Activated CD4-positive, alpha-beta T cell treated with anti-CD3 and anti-CD28 coated beads, Interleukin-2, amount 10 ng/mL, durations not matched to agents 7 days and 5 days (primary cell): ENCODE measurements at places on chromosomes 11 and 22.

DNA sequence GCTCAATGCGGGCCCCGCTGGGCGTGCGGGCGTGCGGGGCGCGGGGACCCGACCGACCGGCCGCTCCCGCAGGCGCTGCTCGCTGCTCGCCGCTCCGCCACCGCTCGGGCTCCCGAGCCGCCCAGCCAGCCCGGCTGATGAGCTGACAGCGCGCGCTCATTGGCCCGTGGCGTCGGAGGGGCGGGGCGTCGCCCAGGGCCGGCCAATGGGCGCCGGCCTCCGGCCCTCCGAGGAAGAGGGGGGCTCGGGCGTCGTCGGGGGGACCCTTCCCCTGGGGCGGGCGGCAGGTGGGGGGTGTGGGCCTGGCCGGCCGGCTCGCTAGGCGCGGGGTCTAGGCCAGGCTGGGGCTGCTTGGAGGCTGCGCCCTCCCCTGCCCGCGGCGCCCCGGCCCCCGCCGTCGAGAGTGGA lies at the start of gene SCUBE1:
TSS of gene SCUBE1 (minus strand) at position 111 of the 408 bp plus-strand sequence. CDS start 111 bp downstream, outside the sequence.
- DNase-seq = peak; percentile 33

- DNase-seq = no peak
Observed at GRCh38 chr11:24391167-24391566, 105.7 kb upstream of the LUZP2 start.

DNA sequence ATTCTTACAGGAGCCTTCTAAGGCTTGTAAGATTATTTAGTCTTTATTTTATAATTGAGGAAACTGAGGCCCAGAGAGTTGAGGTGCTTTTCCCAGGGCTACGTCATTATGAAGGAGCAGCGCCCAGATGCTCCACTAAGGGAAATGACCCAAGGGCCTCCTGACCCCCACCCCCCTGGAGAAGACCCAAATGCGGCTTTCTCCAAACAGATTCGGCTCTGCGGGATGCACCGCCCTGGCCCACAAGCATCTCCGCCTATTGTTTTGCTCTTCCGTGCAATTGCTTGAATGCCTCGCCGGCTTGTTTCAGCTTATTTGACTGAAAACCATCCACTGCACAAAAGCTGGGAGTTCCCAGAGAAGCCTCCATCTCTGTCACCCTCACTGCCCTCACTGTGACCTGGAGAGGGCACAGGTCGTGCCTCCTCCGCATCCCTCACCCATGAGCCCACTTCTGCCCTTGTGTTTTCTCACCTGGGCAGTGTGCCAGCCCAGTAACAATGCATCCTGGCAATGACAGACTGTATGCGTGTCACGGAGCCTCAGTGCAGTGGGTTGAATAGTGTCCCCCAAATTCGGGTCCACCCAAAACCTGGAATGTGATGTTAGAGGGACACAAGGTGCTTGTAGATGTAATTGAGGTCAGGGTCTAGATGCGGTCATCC lies 790.2 kb downstream of the TBC1D22A start:
- DNase-seq = no peak

DNA sequence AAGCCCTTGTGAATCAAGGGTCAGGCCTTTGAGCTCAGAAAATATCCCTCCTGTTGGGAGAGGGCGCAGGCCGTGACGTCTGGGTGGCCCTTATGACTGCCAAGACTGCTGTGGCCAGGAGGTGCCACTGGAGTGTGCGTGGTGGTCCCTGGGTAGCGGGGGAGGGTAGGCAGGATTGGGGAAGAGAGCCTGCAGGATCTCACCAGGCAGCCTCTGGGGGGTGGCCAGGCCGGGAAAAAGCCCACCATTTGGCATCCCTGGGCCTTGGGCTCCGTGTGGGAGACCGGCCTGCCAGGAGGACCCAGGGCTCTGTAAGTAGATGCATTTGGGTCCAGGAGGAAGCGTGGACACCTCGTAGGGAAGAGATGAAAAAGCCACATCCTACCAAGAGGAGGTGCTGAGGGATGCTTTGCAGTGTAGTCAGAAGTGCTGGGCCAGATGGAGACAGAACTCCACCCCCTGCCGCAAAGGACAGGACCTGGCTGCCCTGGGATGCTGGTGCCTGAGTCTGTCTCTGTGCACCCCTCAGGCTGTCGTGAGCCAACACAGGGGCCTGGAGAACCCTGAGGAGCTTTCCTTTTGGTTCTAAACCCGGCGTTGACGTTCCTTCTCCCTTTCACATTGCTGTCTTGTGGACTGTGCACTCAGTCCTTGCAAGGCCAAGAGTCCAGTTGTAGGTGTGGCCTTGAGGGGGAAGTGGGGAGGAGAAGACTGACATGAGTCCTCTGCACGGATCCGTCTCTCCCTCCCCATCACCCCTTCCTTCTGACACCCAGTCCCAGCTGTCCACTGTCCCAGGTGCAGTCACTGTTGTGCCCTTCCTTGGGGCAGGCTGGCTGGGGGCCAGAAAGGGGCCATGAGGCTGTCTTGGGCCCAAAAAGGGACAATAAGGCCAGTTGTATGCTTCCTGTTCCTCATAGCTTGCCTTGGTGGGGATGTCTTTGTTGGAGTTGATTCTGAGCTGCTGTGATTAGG lies 12.7 kb upstream of the MIEF1 start:
- no peak for DNase-seq

DNA sequence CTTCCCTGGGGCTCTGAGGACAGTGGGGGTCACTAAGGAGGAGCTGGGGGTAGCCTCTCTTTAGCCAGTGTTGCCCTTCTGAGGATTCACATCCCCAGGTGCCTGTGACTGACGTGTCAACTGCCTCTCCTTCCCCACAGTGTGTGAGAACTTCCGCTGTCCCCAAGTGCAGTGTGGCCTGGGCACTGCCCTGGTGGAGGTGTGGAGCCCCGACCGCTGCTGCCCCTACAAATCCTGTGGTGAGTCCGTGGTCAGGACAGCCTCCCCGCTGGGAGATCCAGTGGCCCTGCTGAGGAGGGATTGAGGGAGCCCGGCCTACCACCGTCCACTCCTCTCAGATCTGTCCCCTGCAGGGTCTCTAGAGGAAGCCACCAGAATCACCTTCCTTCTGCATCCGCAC lies 81.1 kb upstream of the MYOD1 start:
- DNase-seq = no peak

DNA sequence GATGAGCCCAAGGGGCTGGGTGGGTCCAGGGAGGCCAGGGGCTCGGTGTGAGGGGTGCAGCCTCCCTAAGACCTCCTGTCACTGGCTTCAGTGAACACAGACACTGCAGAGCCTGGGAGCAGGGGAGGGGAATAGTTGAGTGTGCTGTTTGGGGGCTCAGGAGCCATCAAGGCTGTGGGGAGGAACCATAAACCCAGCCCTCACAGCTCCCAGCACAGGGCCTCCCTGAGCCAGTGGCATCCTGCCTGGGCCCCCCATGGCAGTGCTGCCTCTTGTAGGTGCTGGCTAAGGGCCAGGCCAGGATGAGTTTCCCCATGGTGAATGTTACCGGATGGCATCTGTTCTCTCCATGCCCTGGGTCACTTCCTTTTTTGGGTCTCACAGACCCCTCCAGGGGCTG lies 25.5 kb downstream of the KCNJ5 start:
- no peak for DNase-seq

DNA sequence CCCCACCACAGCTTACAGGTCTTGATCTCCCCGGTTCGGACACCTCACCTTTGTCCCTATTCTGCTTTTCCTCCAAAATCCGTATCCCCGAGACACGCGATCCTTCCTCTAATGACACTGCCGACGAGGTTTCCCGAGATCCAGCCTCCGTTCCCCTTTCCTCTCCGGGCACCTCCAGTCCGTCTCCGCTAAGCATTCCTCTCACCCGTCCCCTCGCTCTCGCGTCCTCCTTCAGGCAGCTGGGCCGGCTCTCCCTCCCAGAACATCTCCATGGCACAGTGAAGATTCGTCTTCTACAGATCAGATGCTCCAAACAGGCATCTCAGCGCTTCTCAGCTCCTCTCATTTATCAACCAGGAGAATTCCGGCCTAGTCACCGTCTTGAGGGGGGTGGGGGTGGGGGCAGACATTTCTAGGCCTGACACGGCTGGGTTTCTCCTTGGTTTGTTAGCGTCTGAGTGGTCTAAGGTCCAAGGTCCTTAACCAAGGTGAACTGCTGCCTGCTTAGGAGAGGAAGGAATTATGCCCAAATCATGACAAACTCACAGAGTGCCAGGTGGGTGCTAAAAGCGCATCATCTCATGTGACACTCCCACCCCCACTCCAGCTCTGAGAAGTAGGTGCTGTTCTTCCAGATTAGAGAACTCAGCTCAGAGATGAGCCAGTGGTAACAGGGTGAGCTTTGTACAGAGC lies at the start of gene SPTBN2:
TSS of gene SPTBN2 (minus strand) at position 524 of the 693 bp plus-strand sequence. CDS start 7,976 bp downstream, outside the sequence.
- no peak for DNase-seq

DNA sequence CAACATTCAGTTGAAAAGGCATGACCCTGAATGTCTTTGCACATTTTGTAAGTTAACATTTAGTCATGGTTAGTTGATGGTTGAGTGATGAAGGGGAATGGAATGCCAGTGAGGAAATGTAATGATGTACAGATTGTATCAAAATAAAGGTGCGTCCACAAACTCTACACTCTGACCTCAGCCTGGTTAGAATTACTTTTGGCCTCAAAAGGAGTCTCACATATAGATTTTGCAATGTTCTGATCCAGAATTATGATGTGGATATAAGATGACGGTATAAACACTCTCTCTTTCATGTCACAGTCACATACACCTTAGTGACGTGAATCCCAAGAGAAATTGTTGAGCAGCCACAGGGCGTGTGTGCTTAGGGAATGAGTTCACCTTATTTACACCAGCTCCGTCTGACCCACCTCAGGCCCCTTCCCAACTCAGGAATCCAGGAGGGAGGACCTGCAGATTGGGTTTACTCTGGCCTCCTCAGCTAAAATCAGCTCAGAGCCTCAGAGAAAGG lies 100.1 kb downstream of the RDX start:
- no peak for DNase-seq

- no peak for DNase-seq
Observed at GRCh38 chr11:47668665-47669064, 26.3 kb upstream of the MTCH2 start.
